ENCODE measurements at places on chromosomes 6 and 20.

DNA sequence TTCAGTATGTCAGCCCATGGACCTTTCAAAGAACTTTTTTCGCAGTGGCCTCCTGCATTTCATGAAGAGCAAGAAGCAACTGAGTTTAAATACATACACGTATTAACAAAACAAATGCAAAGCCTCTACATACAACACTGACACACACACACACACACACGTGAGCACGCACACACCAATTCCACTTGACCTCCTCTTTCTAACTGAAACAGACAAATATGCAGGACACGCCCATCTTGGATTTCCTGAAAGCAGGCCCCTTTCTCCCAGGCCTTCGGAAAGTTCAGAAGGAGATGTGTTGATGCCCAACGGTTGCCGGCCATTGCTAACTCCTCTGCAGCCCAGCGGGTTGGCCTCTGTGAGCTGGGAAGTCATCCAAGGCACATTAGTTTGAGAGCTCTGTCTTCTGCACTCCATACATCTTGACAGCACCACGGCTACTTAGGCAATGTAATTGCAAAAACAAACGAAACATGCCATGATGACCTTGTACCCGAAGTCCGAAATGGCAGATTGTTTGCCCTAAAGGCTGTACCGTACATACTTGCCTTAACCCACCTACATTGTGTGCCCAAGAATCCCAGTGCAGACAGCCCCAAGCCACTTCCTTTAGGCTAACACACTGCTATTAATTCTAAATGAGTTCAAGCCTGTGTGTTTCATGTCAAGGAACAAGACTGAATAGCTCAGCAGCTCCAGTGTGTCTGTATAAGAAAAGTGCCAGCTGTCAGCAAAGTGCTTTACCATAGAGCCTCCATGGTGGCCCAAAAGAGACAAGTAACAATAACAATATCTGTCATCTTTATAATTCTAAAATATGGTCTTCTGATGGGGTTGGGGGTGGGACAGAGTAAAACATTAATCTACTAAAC is 138.8 kb upstream of the RNF217 start:
- DNase-seq: no peak

DNA sequence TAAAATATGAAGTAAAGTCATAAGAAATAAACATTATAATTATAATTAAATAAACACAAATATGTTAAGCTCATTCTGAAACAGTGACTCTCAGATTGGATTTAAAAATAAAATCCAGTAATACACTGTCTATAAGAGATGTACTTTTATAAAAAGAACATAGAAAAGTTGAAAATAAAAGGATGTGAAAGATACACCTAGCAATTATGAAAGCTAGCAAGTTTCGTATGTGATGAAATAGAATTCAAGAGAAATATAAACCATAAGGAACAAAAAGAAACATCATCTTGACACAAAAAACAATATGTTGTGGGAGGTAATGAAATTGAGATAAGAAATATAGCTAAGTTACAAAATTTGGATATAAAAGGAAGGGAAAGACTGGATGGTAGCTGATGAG is 128.6 kb upstream of the CNR1 start:
- no peak for DNase-seq

- no peak for DNase-seq
Observed at GRCh38 chr20:10185741-10186558, 32.7 kb upstream of the SNAP25 start.

- peak; percentile 81 for DNase-seq
Observed at GRCh38 chr6:80457439-80457933, 351.0 kb downstream of the BCKDHB start.

DNA sequence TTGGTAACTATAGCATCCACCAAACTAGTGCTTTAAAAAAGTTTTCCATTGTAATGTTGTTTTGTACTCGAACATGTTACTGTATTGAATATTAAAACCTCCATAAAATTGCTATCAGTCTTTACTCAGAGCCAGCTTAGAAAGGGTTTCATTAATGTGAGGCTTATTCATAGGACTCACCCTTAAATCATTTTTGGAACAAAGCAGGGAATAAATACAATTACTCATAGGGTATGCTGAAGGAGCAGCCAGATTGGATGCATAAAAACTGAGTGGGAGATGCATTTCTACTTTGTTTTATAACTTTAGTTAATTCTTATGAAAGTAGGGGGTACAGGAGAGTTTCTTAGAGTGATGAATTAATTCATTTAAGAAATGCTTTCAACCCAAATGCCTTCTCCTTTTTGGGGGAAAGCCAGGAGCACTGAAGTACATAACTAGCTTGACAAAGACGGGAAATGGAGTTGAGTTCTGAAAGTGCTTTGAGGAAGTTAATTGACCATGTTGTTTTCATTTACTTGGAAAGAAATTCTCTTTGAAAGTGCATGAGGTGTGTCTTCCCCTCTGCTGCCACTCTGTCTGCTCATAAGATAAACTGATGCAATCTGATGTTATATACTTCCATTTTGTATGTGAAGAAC is 90.3 kb downstream of the RNF144B start:
- DNase-seq: no peak

DNA sequence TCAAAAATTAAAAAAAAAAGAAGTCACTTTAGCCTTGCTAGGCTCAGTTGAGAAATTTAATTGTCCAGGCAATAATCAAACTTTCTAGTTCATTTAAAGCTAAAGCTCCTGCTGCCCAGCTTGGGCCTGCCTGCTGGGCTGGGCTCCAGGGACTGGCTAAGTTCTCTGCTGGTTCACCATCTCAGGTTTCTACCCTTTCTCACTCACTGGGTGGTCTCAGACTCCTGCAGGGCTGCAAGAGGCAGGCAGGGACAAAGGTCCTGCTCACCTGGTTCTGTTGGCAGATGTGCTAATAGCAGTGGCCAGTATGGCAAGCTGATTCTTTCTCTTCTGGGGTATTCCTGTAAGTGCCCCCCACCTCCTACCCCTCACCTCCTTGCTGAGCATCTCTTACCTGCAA is 21.2 kb upstream of the RTF2 start:
- no peak for DNase-seq

DNA sequence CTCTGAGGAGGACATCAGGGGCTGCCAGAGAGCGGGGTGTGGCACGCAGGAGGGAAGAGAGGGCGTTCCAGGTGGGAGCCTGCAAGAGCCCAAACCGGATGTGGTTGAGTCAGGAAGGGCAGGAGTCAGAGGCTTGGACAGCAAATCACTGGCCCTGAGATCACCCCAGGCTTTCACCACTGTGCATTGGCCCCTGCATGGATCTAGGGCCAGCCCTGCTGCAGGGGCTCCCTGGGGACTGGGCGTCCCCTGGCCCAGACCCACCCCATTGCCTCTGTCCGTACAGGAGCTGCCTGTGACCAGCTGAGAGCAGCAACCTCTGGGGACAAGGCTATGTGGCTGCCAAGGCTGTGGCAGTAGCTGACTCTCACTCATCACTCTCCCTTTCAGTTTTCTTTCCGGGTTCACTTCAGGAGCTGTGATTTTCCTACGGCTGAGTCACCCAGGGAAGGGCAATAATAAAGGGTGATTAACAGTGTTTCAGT is 33.9 kb downstream of the KCNK17 start:
- DNase-seq: no peak

GRCh38 chr6:112780498-112781096 is 433.5 kb downstream of the RFPL4B start:
- DNase-seq: no peak

DNA sequence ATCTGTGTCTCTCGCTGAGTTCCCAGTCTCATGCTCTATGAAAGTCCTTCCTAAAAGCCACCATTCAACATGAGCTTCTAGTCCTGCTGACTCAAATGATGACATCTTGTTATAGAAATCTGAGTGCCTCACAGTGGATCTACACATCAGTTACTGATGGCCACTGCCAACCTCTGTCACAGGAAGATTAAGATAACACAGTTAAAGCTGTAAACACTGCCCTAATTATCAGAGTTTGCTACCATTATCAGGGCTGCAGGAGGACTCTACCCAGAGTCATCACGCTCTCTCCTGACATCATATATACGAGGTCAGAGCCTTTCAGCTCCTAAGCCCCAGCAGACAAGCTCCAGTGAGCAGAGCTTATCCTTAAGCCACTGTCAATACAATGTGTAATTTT is 63.2 kb downstream of the HIVEP2 start:
- DNase-seq: no peak

GRCh38 chr6:35195120-35195780 is 18.5 kb upstream of the SCUBE3 start:
- DNase-seq: no peak

- no peak for DNase-seq
Observed at GRCh38 chr20:4261333-4262284, 246.3 kb upstream of the RNF24 start.

DNA sequence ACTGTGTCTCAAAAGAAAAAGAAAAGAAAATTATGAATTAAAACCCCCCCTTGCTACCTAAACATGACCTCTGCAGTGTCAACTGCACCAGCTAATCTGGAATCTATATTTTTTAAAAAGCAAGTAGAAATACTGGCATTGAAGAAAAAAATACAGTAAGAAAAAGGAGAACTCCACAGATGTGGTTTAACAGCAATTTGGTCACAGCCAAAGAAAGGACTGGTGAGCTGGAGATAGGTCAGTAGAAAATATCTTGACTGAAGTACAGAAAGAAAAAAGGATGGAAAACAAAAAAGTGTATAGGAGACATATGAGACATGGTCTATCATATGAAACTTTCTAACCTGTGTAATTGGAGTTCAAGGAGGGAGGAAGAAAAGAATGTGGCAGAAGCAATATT is 44.1 kb upstream of the ERVFRD-1 start:
- DNase-seq: no peak

DNA sequence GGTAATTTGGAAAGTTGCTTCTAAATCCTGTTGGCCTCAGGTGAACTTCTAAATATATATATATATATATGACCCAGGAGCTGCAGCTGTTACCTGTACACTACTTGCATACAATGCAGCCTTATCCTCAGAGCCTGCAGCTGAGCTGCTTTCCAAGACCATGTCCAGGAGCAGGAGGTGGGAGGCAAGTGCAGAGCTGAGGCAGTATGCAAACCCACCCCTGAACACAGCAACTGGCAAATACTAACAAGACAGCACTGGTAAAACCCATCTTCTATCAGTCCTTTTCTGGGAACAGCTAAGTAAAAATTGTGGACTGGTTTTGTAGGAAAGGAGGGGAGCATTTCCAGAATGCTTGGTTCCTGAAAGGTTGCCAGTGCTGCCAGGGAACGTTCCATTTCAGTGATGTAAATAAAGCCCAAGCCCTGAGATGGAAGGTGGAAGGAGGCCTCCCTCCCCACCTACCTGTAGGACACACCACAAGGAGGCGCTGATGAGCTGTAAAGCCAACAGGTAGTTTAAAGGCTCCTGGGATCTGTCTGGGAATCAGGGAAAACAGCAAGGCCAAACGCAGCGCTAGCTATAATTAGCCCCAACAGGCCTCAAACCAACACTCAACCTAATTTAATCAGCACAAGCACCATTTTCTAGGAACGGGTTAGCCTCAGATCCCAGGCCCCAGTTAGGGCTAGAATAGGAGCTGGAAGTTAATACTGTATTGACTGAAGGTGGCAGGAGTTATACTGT is 93.8 kb upstream of the MAP7 start:
- peak; percentile 91 for DNase-seq

Data from coronary artery (tissue), 2 donors.